Endothelial cell of umbilical vein (primary cell): ENCODE measurements at places on chromosomes 16 and 17. TPM values are rescaled to one million over a fixed set of nuclear protein-coding genes. Genes with fewer than 3 reads are reported as not detected.

DNA sequence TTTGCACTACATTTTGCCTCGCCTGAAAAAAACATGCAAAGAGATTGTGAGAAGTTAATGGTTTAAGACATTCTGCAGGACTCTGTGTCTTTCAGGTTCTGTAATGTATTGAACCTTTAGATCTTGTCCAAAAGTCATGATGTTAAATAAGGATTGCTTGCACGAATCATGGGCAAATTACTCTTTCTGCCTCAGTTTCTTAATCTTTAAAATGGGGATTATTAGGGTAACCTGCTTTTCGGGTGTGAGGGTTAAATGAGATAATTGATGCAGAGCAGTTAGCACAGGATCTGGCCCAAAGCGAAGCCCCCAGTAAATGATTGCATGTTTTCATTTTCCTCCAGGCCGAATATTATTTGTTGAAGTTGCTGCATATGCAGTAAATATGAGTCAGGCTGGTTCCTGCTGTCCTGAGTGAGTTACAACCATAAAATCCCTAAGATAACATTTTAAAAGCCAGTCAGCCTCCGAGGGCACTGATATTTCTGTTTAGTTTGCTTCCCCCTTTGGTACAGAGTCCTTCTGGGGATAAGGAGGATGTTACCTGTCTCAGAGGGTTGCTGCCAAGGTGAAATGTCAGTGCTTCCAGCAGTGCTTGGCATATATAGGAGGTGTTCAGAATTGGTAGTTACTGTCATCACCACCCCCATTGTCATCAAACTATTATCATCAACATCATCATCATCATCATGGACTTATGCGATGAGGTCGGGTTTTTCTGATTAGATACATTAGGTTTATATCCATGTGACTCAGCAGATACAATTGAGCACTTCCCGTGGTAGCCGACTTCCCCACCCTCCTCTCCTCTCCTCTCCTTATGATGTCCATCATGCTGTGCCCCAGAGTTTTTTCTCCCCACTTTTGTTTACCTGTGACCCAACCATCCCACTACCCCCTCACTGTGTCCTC lies 20.6 kb upstream of the ARHGAP17 start:
- DNase-seq = no peak

- no peak for DNase-seq
These were observed 56.7 kb upstream of the MED9 start for GRCh38 chr17:17420082-17420481.

GRCh38 chr16:52254746-52255145 lies 292.2 kb downstream of the TOX3 start:
- DNase-seq = peak; percentile 54

DNA sequence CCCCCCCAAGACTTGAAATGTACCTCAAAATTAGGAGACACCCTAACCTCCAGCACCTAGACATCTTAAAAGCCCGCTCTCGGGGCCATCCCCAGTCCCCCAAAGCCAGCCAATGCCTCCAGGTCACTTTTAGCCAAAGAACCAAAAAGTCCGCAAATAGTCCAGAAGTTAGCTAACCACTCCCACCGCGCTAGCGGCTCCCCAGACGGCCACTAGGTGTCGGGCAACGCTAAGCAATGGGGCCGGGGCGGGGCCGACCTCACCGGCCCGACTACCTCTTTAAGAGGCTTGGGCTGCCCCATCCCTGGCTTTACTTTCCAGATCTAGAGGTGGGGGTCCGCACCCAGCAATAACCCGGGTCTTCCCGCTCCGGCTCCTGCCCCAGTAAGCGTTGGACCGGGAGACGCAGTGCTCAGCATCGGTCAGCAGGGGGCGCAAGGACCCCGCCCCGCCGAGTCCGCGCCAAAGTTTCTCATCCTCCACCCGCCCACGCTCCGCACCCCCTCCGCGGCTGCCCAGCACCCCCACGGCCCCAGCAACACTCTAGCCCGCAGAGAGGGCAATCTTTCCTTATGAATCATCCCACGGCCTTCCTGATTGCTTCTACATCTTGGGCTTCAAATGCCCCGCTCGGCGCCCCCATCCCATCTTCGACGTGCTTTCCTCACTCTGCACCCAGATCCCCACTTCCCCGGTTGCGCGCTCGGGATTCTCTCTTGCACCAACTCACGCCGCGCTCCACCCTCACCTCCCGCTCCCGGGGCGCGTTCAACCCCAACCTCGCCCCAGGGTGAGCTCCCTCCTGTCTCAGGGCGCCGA lies 765 bp downstream of the COL1A1 start:
- peak; percentile 68 for DNase-seq

GRCh38 chr16:65318138-65318537 lies 196.3 kb upstream of the CDH11 start:
- no peak for DNase-seq

GRCh38 chr17:63537001-63537400 lies 13.3 kb upstream of the DCAF7 start:
- no peak for DNase-seq

GRCh38 chr17:9987779-9988585 lies 82.9 kb upstream of the RCVRN start:
- DNase-seq = no peak

- no peak for DNase-seq
These were observed 21.0 kb downstream of the TSPOAP1 start for GRCh38 chr17:58307468-58308172.

DNA sequence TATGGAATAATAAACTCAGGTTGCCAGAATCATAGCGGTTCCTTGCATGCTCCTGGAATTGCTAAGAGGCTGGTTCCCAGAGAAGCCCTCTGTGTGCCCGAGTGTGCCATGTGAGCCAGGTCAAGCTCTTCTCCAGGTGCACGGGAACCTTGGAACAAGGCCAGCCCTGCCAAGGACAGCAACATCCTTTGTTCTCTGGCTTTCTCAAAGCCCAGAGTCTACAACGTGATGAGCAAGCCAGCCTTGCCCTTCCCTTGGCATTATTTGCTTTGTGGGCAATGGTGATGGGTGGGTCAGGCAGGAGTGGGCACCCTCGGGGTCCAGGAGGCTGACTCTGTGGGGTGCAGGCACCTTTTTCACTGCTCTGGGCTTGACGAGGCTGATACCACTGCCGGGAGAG lies 14.2 kb upstream of the SEC14L1 start:
- DNase-seq = peak; percentile 73

GRCh38 chr16:11620243-11621003 lies 33.7 kb upstream of the LITAF start:
- DNase-seq = no peak

DNA sequence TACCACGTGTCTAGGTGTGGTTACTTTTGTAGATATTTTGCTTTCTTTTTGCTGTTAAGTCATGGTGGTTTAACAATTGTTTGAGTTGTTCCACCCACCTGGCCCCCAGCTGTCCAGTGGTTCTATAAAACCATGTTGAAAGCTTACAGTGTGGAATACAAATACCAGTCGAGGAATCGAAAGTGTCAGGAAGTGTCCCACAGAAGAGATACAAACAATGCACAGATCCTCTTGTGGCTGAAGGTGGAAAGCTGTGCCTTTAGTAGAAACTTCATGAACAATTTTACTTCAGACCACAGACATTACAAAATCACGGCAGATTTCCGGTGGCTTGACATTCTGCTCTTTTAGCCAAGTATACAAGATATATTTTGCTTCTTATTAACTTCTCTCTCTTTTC lies 782.4 kb upstream of the SOX9 start:
- no peak for DNase-seq

GRCh38 chr16:72805486-72805885 lies 242.4 kb downstream of the ZFHX3 start:
- DNase-seq = no peak

GRCh38 chr16:57630931-57631845 lies 2.8 kb downstream of the ADGRG1 start:
- no peak for DNase-seq

DNA sequence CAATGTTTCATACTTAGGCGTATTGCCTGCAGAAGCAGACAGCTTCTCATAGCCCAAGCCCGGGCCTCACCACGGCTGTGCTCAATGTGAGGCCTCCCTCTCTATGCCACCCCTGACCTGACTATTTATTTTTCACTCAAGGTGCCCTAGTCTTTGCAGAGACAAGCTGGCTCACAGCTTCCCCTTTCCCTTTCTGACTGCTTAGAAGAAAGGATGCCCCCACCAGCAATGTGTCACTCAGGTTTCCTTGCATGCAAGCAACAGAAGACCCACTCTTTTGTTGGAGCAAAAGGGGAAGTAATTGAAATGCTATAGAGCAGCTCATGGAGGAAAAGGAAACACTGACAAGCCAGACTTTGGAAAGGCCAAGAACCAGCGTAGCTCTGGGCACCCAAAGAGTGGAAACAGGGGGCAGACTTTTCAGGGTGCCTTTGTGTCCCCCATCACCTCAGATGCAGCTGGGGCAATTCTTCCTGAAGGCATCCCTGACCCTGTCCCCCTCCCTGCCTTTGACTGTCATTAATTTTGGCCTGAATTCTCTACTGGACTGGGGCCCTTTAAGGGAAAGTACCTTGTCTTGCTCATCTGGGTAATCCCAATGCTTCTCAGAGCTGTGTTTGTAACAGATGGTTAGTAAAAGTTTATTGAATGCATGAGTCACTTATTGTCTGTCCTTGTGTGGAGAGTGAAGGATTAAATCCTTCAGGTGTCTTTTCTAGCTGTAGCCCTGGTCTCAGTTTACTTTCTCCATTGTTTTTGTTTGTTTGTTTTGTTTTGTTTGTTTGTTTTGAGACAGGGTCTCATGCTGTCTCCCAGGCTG lies 17.8 kb downstream of the RGS9 start:
- DNase-seq = peak; percentile 35

- DNase-seq = no peak
These were observed 16.7 kb downstream of the SLC6A2 start for GRCh38 chr16:55672471-55672870.

- no peak for DNase-seq
These were observed 22.3 kb downstream of the RHBDL3 start for GRCh38 chr17:32287804-32288511.

GRCh38 chr17:57671667-57672632 lies 73.1 kb downstream of the CCDC182 start:
- peak; percentile 55 for DNase-seq

- no peak for DNase-seq
These were observed 73.4 kb upstream of the COX10 start for GRCh38 chr17:13995856-13996271.

DNA sequence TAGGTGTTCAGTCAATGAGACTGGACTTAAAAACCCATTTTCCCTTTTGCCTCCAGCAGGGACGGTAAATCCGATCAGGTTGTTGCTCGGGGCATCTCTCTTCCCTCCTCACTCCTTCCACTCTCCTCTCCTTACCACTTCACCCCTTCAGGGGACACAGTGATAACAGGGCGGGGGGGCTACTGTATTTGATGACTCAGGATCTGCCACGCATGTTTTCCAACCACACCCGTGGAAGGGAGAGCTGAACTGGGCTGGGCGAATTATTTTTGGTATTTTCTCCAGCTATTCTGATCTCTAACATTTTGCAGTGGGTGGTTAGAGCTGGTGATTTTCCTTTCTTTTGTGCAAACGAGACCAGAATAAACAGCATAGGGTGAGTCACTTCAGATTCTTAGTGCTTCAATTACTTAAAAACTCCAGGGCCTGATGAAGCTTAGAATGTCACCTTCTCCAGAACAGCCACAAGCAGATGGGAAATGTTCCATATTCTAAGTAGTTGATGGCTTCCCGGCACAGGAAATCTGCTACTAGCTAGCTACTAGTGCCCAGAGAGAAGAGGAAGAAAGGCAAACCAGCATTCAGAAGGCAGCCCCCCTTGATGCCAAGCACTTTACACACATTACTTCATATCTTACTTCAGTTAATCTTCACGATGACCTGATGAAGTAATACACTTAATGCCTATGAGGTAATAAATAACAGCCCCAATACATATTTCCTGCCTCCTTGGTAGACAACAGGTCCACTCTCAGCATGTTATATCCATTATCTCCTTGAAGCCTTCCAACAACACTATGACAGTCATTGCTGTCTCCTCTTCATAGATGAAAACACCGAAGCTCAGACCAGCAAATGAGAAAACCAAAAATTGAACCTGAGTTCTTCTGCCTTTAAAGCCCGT lies 74.1 kb downstream of the ASIC2 start:
- no peak for DNase-seq

DNA sequence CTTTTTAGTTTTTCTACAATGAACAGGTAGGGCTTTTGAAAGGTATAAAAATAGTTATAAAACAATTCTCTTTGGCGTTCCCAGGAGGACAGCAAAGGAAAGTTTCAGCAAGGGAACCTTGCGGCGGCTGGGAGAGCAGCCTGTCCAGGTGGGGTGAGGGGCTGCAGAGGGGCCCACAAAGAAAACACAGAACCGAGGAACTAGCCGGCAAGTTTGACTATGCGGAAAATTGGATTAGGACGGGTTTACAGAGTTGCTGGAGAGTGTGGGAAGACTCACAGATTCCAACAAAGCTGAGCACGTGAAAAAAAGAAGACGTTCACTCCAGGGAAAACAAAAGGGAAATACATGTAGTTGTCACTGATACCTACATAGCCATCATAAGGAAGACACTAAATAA lies 40.2 kb upstream of the METTL16 start:
- DNase-seq = no peak

DNA sequence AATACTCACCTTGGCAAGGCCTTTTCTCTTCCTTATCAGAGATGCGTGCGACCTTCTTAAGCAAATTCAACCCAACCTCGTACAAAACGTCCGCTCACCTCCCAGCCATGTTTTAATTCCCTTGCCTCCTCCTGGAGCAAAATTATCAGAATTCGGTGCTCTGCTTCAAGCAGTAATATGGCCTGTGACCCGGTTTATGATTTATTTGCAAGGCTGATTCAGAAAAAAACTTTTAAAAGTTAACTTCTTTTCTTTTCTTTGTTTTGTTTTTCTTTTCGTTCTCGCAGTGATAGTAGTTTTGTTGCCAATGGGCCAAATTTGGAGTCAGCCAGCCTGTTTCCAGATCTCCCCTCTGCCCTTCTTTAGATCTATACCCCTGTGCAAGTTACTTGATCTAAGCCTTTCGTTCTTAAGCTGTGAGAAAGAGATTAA lies at the start of gene PHLPP2:
PHLPP2 (minus strand) TSS at position 382 of the 432 bp plus-strand sequence. CDS start 9,906 bp downstream, outside the sequence.
- no peak for DNase-seq

DNA sequence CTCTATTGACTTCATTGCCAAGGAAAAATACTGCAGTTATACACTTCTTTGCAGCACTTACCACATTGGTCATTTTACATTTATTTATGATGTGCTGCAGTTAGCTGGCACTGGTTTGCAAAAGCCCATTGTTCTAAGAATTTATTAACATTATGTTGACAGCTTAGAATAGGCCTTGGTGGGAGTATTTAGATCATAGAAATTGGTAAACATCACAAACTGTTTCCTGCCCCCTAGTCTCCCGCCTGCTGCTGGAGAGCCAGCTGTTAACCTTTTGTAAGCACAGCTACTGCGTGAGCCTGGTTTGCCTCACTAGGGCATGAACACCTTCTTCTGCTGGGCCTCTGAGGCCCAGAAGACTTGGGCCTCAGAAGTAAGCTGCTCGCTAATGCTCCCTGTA lies 651.4 kb upstream of the GOT2 start:
- DNase-seq = peak; percentile 52

RAB40B gene
- polyA plus RNA-seq = 9.3 and 13.2 TPM in 2 replicates

TBC1D3 gene
- polyA plus RNA-seq = not detected in 2 replicates

CCL7 gene
- 0.25 and 0.76 TPM in 2 replicates for polyA plus RNA-seq

GDPD1 gene
- 1.7 and 2.5 TPM in 2 replicates for polyA plus RNA-seq

KLHL11 gene
- polyA plus RNA-seq = 2.9 and 3.1 TPM in 2 replicates

KCNJ18 gene
- not detected in 2 replicates for polyA plus RNA-seq

GCGR gene
- not detected in 2 replicates for polyA plus RNA-seq

KIF2B gene
- polyA plus RNA-seq = not detected in 2 replicates

CCDC200 gene
- polyA plus RNA-seq = not detected in 2 replicates

TMC5 gene
- polyA plus RNA-seq = not detected in 2 replicates
